ENCODE measurements at places on chromosomes 6 and 20.

DNA sequence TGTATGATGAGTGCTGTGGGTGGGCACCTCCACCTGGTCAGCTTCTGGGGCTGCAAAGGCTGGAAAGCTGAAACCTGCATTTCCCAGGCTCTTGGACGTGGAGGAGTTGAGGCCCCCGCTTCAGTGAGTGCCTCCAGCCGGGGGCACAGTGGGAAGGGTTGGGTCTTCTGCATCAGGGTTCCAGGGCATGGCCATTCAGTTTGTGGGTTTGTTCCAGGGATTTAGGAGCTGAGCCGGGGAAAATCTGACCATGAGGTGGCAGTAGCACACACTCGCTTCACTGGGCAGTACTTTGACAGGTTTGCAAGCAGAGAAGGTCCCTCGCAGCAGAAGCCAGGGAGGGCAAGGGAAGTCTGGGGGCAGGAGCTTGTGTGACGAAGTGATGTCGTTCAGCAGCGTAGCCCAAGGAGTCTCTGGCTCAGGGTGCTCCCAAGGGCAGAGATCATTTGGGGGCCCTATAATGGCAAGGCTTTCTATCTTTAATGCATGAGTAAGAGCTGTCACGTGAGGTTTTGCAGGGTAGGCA is 69.5 kb upstream of the SULF2 start:
- no peak for DNase-seq

- DNase-seq, result peak; percentile 76
These were observed 189.7 kb downstream of the EDN1 start for GRCh38 chr6:12479881-12480280.

DNA sequence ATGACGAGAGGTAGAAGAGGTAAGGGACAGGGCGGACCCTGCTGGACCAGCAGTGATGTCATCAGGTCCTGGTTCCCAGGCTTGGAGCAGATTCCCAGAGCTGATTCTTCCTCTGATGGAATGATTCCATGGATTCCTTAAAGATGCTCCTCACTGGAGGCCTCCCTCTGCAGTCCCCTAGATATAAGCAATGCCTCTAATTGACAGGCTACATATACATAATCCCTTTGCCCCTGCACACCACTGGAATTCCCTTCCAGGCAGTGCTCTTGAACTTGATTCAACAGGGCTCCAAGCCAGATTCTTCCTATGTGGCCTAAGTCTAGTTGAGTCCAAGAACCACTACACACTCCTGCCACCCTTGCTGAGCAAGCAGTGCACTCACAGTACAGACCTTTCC is 52.3 kb upstream of the L3MBTL3 start:
- DNase-seq, result no peak

DNA sequence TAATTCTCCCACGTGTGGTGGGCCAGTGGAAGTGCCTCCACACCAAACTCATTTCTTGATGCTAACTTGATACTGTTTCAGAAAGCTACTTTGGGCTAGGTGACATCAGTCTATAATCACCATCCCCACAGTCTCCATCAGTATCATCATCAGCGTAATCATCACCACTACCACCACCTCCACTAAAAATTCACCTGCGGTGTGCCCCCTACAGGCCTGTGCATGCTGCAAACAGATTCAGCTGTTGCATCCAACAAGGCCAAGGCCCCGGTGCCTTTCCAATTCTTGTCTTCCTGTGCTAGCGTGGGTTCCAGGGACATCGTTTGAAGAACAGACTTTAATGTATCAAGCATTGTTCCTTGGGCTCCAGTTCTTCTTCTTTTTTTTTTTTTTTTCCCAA is 201.3 kb upstream of the EXOC2 start:
- no peak for DNase-seq

- DNase-seq, result no peak
These were observed 28.7 kb downstream of the MOCS1 start for GRCh38 chr6:39905640-39905975.

- DNase-seq, result no peak
These were observed 842 bp downstream of the POLR1C start for GRCh38 chr6:43517505-43518357.

- DNase-seq, result no peak
These were observed 222.8 kb downstream of the UST start for GRCh38 chr6:148969603-148970061.

- peak; percentile 8 for DNase-seq
These were observed 262.0 kb upstream of the RIN2 start for GRCh38 chr20:19495905-19496703.

DNA sequence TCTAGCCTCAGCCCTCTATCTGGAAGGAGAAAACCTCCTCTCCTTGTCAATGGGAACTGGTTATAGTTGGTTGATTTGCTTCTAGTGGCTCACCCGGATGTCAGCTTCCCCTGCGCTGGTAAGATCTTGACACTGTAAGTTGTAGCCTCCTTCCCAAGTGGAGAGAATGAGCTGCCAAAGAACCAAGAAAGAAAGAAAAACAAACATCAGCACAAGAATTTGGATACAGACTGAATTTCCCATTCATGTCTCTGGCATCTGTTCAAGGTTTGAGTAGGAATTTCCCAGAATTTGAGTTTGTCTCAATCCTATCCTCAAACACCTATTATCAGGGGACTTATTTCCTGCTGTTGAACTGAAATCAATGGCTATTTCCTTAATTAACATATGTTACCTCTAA is 44.1 kb downstream of the ELOVL2 start:
- DNase-seq, result no peak

- no peak for DNase-seq
These were observed 370.3 kb downstream of the RFPL4B start for GRCh38 chr6:112717401-112717800.

GRCh38 chr20:18188434-18188833 is 50.8 kb downstream of the KAT14 start:
- peak; percentile 7 for DNase-seq
